ENCODE measurements at places on chromosomes 11 and 22.

GRCh38 chr11:3161720-3162409 lies 3.2 kb downstream of the OSBPL5 start:
- no peak for DNase-seq

GRCh38 chr22:34160141-34160783 lies 240.0 kb upstream of the LARGE1 start:
- no peak for DNase-seq

- DNase-seq, result no peak
These were observed 11.1 kb downstream of the SYNGR1 start for GRCh38 chr22:39360674-39361413.

DNA sequence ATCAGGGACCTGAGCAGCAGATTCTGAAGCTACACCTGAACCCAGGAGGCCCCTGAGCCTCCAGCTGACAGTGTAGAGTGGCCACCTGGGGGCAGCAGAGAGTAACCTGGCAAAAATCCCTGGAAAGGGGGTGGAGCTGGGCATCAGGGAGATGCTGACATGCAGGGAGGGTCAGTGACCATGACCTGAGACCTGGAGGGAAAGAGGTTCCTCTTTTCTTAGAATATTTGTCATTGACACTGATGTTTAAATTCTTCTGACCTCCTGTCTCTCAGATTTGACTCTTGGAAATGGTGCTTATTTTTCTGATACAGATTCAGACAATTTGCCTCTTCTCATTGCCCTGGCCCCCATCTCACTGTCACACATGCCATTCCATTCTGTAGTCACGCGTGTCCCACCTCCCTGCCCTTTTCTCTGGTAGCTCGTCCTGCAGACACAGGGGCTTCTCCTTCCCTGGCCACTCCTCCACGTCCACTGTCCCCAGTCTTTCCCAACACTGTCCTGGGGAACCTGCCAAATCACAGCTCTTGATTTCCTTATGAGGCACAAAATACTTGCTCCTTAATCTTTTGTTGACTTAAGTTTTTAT lies 117.2 kb upstream of the IGLL5 start:
- no peak for DNase-seq

DNA sequence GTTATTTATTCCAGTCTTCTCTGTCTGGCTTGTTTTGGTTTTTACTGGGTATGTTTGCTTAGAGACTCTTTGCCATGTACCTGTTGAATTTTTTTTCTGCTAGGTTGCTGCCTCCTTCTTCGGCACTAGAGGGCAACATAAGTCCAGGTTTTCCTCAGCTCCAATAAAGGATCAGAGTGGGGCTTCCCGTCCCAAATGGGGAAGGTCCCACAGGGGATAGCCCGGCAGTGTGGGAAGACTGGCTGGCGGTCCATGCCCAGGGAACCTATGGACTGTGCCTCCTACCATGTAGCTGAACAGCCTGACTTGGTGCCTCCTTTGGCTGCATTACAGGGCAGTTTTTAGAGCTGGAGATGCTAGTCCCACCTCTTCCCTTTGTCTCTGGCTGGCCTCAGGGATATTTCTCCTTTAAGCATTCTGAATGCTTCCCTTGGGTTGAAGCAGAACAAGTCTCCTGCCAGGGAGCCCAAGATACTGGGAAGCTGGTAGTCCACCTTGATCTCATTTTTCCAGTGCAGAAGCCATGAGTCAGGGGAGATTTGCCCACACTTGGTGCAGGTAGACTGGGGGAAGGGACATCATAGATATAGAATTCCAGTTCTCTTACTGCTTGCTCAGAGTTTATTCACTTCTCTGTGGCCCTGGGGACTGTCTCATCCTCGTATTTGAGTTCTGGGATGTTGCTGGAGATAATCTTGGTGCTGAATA lies 60.2 kb downstream of the BRD1 start:
- no peak for DNase-seq

GRCh38 chr11:18641677-18642076 lies 7.5 kb upstream of the SPTY2D1 start:
- no peak for DNase-seq

DNA sequence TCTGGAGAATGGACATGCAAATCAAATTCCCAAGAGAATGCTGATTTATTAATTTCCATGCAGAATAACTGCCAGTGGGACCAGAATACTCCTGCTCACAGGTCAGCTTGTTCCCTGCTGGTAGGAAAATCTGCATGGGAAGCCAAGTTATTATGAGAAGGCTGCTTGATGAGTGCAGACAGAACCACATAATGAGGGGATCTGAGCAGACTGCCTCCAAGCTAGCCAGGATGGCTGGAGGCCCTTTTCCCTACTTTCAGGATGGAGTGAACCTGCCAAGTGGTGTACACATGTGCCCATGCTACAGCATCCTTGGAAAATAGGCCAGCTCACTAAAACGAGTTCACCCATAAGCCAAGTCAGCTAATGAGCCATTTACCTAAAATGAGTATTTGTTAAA lies 55.2 kb upstream of the ZBED5 start:
- DNase-seq, result no peak

DNA sequence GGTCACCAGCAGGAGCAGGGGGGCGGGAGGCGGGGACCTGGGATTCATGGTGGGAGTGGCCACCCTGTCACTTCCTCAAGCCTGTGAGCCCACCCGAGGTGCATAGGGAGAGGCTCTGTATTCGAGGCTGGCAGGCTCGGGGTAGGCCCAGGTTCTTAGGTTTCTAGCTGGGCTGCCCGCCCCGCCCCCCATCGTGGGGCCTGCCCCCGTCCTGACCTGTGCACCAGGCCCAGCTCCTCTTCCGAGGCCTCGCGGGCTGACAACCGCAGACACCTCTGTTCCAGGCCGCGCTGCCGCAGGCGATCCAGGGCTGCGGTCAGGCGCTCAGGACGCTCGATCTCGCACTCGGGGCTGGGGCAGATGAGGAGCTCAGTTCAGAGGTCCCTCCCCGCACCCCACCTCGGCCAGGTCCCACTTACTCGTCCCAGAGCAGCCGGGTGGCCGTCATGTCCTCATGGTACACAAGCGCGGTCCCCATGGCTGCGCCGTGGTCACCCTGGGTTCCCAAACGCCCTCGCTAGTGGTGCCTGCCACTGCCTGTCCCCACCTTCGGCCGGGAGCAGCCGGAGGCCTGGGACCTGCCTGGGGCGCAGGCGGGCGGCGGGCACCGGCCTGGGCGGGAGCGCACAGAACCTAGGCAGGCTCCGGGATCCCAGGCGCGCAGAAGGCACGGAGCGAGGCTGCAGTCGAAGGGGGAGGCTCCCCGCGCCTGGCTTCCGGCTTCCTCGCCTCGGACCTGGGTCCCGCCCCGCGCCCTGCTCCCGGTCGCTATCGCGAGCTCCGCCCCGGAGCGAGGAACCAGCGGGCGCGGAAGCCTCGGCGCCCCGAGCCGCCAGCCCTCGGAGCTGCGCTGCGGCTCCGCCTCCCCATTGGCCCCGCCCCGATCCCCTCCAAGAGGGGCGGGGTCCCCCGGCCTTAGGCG lies at the start of gene HDAC10:
Gene HDAC10 (minus strand): TSS at position 711 of the 922 bp plus-strand sequence. CDS start 233 bp downstream, at position 478.
- DNase-seq, result peak; percentile 78

DNA sequence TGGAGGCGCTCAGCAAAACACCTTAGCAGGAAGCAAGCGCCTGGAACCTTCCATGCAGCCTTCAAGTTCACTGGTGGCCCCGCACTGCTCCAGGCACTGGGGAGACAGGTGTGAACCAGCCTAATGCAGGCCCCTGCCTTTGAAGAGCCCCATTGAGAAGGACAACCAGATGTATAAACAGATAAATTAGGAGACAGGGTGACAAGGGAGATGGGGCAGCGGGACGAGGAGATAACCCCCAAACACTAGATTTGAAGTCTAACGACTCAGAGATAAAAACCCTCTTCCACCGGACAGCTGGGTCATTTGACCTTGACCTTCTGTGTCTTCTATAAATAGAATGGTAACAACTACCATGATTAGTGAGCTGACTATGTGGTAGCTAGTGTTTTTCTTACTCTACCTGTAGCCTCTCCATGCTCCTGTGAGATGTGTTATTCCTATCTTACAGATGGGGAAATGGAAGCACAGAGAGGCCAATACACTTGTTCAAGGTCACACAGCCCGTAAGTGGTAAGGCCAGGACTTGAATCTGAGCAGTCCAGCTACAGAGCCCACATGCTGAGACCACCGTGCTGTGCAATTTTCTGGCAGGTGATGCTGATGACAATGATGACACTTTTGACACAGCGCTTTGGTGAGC lies 2.0 kb upstream of the PDGFB start:
- DNase-seq, result no peak

- DNase-seq, result no peak
These were observed 9.1 kb downstream of the GAL start for GRCh38 chr11:68693484-68693882.

DNA sequence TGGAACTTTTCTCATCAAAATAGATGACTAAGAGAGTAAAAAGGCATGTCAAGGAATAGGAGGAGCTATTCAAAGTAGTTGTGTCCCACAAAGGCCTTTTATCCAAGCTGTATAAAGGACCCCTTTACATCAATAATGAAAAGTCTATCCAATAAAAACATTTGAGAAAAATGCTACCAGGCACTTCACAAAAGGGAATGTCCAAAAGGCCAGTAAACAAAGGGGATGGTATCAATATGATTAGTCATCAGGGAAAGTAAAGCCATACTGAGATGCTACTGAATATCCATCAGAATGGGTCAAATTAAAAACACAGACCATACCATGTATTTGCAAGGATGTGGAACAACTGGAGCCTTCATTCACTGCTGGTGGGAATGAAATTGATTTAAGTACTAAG lies 224.9 kb downstream of the NELL1 start:
- no peak for DNase-seq

GRCh38 chr22:39230261-39231196 lies 14.3 kb downstream of the PDGFB start:
- no peak for DNase-seq

DNA sequence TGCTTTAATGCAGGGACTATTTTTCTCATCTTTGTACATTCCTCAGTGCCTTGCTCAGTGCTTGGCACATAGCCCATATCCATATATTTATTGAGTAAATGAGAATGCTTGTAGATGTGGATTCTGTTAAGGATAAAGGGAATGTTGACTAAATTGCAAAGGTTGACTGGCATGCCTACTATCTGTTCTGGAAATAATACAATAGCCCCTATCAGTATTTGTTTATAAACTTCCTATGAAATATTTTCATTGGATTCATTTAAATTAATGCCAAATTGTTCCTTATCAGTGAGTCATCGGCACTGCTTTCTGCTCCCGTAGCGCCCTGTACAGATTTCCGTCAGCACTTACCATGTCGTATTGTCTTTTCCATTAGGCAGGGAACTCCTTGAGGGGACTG lies 8.0 kb downstream of the RNF121 start:
- DNase-seq, result no peak

DNA sequence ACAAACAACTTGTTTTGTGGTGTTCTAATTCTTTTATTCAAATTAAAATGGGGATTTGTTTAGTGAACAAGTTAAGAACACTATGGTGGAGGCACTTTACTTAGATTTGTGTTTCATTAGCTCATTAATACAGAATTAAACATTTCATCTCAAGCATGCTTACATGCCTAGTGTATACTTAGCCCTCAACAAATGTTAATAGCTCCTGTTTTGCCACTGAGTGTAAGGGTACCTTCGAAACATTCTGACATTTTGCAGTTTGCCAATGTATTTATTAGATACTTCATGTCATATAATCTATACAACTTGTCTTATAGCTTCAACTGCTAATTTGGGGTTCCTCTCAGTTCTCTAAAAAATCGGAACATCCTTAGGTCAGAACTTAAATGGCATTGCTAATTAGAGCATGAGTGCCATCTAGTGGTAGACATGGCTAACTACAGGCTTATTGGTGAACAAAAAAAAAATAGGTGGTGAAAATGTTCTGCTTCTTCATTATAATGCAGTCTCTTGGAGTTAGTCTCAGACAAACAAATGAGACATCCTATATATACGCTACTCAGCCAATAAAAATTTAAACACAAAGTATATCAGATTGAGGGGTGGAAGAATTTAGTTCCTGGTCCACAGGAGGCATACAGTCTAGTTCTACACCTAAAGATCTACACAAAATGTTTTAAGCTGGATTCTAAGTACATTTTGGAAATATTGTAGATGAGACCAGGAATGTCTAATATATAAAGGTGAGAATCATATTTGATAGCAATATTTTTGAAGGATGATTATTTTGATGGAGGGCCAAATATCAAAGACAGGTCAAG lies 4.9 kb upstream of the CNTN5 start:
- no peak for DNase-seq

- no peak for DNase-seq
These were observed 10.7 kb downstream of the DTX4 start for GRCh38 chr11:59182457-59183151.

- DNase-seq, result peak; percentile 70
These were observed 44.2 kb upstream of the TTLL12 start for GRCh38 chr22:43230971-43231723.

GRCh38 chr11:19344661-19345518 lies 104.1 kb upstream of the E2F8 start:
- DNase-seq, result no peak

DNA sequence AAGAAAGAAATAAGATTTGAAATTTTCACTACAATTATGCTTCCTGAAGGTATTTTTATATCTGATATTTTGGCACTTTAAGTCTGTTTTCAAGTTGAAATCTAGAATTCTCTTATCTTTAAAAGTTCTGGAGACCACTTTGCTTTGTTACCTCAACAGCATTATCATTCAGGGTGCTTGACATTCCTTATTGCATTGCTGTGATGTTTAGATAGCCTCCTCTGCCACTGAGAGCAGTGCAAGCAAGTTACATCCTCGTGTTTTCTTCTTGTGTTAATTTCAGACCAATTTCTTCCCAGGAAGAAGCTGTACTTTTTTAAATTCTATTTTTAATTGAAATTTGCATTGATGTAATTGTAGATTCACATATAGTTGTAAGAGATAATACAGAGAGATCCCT lies 333.9 kb upstream of the KIRREL3 start:
- DNase-seq, result no peak

DNA sequence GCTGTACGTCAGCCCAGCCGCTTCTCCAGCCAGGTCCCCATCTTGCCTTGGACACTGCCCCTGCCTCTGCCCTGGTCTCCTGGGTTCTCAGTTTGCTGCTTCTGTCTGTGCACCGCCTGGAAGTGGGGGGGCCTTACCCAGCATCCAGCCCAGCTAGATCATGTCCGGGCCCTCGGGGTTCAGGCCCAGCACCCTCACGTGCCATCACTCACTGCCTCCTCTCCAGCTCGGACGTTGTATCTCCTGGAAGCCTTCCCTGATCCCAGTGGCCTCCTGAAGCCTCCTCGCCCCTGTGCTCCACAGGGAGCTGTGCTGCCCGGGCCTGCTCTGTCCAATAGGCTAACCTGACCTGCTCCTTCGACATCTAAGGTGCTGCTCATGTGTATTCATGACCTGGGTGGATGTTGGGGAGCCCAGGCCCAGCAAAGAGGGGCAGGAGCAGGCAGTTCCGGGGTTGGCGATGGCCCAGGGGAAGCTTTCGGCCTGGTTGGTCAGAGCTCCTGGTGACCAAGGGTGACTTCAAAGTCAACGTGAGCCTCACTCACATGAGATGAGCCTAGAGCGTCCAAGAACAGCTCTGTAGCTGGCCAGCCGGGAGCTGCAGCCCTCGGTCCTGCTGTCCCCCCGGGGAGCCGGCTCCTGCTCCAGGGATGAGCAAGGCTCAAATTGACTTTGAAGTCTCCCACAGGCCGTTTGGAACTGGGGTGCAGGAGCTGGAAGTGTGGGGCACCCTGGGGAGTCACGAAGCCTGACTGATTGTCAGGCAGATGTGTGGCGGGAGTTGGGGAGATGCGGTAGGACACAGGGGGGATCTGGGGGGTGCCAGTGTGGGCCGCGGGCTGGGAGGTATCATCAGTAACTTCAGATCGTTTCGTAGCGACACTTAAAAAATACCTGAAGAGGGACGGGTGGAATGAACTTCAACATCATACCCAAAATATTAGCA lies 5.2 kb upstream of the ASCL2 start:
- no peak for DNase-seq

All from GM18507 (cell line).